Tongue (tissue), 3 donors: ENCODE measurements at places on chromosomes 12 and 14. TPM values are rescaled to one million over a fixed set of nuclear protein-coding genes. Genes with fewer than 3 reads are reported as not detected.

TTC6 gene
- total RNA-seq: 5.2 TPM

RHOF gene
- total RNA-seq: 7.8 TPM

ERBB3 gene
- total RNA-seq: 147 TPM

NFE2 gene
- 4.3 TPM for total RNA-seq

SCYL2 gene
- 72.3 TPM for total RNA-seq

FOXJ2 gene
- total RNA-seq: 14.7 TPM

PZP gene
- not detected for total RNA-seq

CRY1 gene
- 37.2 TPM for total RNA-seq

MYF5 gene
- total RNA-seq: 48.5 TPM
